ENCODE measurements at places on chromosomes 3 and 15.

DNA sequence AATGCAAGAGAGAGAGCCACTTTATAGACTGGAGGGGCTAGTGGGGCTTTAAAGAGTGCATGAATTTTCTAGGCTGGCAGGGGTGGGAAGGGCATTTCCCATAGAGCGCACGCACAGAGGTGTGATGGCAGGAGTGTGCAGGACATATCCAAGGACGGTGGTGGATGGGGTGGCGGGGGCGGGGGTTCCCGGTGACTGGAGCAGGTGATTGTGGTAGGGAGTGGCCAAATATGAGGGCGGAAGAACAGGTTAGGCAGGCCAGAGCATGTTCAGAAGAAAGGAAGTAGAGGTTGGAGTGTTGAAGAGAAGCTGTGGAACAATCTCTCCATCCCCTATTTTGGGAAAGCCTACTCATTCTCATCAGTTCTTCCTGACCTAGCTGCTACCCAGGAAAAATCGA lies 18.1 kb downstream of the FAM81A start:
- DNase-seq = no peak

- no peak for DNase-seq
Observed at GRCh38 chr3:133821767-133822638, 16.4 kb downstream of the SRPRB start.

- DNase-seq = no peak
Observed at GRCh38 chr15:89542369-89542768, 32.9 kb upstream of the TICRR start.

- no peak for DNase-seq
Observed at GRCh38 chr3:65888980-65889706, 149.6 kb downstream of the MAGI1 start.

DNA sequence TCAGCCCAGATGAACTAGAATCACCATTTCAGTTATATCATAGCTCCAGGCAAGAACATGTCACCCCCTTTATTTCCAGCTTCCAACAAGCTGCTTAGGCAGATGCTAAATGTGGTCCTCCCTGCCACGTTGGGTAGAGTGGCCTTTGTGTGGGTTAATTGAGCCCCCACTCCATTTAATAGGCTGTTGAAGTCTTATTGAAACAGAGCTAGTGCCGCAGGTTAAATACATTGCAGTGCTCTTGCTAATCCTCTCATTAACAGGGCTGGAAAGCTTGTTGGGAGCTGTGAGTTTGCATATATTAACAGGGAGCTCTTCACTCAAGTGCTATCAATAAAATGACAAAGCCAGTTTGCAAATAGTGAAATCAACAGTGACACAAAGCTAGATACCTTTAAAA lies 248.4 kb upstream of the CMC1 start:
- no peak for DNase-seq

- DNase-seq = peak; percentile 56
Observed at GRCh38 chr3:101849714-101850245, 466 bp downstream of the NFKBIZ start.

- DNase-seq = no peak
Observed at GRCh38 chr3:23094890-23095462, 108.2 kb upstream of the UBE2E2 start.

DNA sequence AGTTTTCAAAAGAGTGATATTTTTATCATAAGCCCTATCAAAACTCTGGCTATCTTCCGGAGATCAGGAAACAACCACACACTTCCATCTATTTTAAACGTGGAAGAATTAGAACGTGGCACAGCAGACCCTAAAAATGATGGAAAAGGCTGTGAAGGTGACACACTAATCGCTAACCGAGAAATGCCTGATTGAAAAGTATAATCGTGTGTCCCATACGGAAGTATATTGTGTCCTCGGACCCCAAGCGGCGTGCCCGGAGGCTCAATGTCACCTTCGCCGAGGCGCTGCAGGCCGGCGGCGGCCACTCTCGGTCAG lies 642 bp downstream of the COX5A start:
- DNase-seq = no peak

GRCh38 chr3:67431887-67432286 lies 222.5 kb downstream of the SUCLG2 start:
- no peak for DNase-seq

- no peak for DNase-seq
Observed at GRCh38 chr3:134150476-134150875, 100.2 kb downstream of the RYK start.

DNA sequence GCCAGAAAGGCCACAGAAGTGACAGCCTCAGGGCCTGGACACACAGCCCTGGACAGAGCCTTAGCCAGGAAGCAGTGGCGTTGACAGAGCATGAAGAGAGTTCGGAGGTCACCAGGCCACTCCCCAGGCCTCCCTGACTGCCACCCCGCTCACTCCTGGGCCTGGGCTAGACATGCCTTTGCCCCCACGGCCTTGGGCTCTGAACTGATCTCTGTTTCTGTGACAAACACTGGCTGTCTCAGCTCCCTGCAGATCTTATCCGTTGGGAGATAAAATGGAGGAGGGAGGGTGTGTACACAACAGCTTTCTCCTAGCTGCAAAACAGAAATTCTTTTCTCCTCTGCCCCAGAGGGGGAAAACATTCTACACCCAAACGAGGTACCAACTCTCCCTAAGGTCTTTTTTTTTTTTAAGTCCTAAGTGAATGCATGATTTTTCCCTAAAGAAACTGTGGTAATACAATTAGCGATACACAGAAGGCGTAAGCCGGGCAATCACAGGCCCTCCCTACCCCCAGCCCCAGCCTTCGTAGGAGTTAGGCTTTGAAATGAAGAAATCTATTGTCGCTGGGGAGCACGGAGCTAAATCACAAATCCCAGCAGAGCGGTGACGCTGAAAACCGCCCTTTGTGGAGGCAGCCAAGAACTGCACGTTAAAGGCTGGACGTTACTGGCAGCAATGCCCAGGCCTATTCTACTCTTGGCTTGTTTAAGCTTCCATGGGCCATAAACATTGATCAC lies 45.0 kb downstream of the SRGAP3 start:
- no peak for DNase-seq

- DNase-seq = no peak
Observed at GRCh38 chr3:149575961-149576564, 81.8 kb downstream of the WWTR1 start.

Measured in CD4-positive, alpha-beta T cell treated with Interleukin-4 for 1 hour (primary cell).